ENCODE measurements at places on chromosomes 6 and 20.

DNA sequence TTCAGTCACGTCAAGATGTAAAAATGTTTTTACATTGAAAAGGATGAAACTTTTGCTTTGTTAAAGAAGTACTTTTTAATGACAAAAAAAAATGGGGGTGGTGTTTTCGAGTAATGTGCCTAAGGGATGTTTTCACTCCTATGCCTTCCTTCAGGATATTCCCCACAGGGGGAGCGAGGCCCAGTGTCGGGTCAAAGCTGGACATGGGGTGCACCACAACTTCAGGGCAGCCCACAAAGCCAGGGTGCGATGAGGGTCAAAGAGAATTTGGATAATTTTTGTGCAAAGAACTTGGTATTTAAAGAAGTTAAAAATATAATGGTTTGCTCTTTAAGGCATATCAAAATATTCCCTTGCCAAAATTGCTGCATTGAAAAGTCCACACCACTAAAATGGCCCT, 247.8 kb downstream of the KCNQ5 start:
- no peak for DNase-seq

- DNase-seq, result no peak
Measured at GRCh38 chr6:119171088-119171841, 92.8 kb upstream of the FAM184A start.

DNA sequence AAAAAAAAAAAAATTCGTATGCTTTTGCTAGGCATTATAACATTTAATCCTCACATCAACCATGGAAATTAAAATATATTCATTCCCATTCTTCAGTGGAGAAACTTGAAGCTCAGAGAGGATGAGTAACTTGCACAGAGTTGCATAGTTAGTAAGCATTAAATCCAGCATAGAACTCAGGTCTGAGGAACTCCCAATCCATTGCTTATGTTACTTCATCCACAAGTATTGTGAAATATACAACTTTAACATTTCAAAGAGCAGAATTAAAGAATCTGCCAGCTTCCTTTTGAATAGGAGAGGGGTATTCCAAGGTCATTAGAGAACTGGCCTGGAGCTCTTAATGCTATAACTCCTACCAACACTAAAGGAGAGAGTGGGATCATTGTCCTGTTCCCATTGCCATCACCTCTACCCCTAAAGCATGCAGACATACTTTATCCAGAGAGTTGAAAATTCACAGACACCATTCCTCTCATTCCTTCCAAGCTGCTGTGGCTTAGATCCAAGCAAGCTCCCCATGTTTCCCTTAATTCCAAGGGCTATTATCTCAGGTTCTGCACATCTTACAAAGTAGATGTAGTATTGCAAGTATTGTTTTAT, 91.9 kb downstream of the FLRT3 start:
- no peak for DNase-seq

- no peak for DNase-seq
Measured at GRCh38 chr6:120965814-120966213, 368.5 kb downstream of the TBC1D32 start.

Measured in stimulated activated CD4-positive, alpha-beta T cell treated with anti-CD3 and anti-CD28 coated beads, Interleukin-12 subunit alpha, Interleukin-12 subunit beta, amount 100 ng/mL, for 24 hours (primary cell).